ENCODE measurements at places on chromosomes 3 and 15.

- ATAC-seq: no peak
Observed at GRCh38 chr3:13065727-13066126, 7.5 kb downstream of the IQSEC1 start.

GRCh38 chr15:34708422-34708821 is 46.4 kb downstream of the GJD2 start:
- no peak for ATAC-seq

DNA sequence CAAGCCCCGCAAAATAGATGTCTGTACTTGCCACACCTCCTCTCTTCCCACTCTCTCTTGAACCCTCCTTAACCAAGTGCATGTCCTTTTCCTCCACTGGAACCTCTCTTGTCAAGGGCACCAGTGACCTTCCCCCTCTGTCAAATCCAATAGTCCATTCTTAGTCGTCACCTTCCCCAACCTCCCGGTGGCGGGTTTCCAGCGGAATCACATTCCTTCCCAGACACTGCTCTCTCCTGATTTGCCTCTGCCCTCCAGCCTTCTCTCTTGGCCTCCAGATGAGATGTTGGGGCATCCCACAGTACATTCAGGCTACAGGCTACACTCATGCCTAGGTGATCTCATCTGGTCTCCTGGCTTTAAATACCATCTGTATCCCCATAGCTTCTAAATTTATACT is 31.1 kb downstream of the SCN5A start:
- ATAC-seq: no peak

GRCh38 chr3:63565220-63565619 is 87.3 kb upstream of the SNTN start:
- ATAC-seq: no peak
